ENCODE measurements at places on chromosomes 5 and 9.

DNA sequence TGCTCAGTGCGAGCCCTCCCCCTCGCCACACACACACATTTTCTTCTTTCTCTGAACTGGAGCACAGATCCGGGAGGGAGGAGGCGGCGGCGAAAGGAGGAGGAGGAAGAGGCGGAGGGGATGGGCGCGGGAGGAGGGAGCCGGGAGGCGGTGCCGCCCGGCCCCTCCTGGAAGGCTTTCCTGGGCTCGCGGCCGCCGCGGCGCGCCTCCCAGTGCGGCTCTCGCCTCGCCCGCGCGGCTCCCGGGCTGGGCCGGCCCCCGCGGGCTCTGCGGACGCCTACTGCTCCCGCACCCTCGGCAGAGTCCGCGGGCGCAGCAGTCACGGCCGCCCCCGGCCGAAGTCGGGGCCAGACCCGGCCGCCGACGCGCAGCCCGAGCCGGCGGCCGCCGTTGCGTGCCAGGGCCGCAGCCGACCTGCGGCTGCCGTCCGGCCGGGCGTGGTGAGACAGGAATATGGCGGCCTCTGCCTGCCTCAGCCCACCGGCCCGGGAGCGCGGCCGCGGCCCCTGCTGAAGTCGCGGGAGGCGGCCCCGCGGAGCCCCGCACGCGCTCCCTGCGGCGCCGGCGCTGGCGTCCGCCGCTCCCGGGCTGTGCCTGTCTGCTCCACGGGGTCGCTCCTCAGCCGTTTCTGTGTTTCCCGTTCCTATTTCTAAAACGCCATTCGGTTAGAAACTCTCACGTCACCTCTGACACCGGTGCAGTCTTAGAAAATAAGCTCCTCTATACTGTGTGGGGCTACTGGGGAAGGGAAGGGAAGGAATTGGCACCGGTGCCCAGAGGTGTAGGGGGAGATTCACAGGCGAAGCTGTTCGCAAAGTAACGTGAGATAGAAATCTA is 500 bp upstream of the GNAQ start:
- H3K36me3 ChIP-seq: peaks cover 7% of the 10 kb centered on the region
- peaks cover 60% of the 10 kb centered on the region for H3K4me1 ChIP-seq
- H3K27ac ChIP-seq: peak overlapping the region; percentile 87
- peak; percentile 73 for DNase-seq
- H3K27me3 ChIP-seq: peaks cover 2% of the 10 kb centered on the region
- peak overlapping the region; percentile 91 for H3K4me3 ChIP-seq

- H3K27me3 ChIP-seq: no peaks in the 10 kb centered on the region
- DNase-seq: no peak
- H3K27ac ChIP-seq: no peak overlapping the region
- peaks cover 29% of the 10 kb centered on the region for H3K36me3 ChIP-seq
Measured at GRCh38 chr5:35668319-35668718, 50.7 kb downstream of the SPEF2 start.

GRCh38 chr5:10505517-10506095 is 58.3 kb upstream of the ANKRD33B start:
- H3K36me3 ChIP-seq: no peaks in the 10 kb centered on the region
- H3K4me3 ChIP-seq: no peak overlapping the region
- H3K27me3 ChIP-seq: no peaks in the 10 kb centered on the region

GRCh38 chr5:96930058-96930457 is 5.8 kb upstream of the LNPEP start:
- no peak overlapping the region for H3K4me3 ChIP-seq
- DNase-seq: no peak
- peaks cover 27% of the 10 kb centered on the region for H3K36me3 ChIP-seq
- no peak overlapping the region for H3K27ac ChIP-seq

- no peak overlapping the region for H3K4me3 ChIP-seq
- peaks cover 2% of the 10 kb centered on the region for H3K36me3 ChIP-seq
- no peak overlapping the region for H3K27ac ChIP-seq
- DNase-seq: no peak
- peaks cover 7% of the 10 kb centered on the region for H3K4me1 ChIP-seq
Measured at GRCh38 chr9:131889437-131890251, 149.8 kb upstream of the RAPGEF1 start.

DNA sequence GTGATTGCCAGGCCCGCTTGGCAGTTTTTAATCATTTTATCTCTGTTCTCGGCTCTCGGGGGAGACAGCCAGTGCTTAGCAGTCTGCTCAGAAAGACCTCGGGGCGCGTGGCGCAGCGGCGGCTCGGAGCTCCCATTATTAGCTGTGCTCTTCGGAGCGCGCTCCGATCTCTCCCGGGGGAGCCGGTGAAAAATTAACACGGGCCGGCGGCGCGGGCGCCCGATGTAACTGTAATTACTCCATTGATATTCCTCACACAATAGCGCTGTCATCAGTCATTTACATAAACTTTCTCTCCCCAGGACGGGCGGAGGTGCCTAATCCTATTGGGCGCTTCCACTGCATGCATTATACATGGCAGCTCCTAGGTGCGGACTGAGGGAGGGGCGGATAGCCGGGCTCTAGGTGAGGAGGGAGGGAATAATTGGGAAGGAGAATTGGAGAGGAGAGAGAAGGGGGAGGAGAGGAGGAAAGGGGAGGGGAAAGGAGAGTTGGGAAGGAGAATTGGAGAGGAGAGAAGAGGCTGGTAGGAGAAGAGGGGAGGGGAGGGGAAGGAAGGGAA is 24.9 kb downstream of the LMX1B start:
- no peaks in the 10 kb centered on the region for H3K36me3 ChIP-seq
- peaks cover 56% of the 10 kb centered on the region for H3K27me3 ChIP-seq
- no peak overlapping the region for H3K4me3 ChIP-seq
- no peak overlapping the region for H3K27ac ChIP-seq
- peaks cover 15% of the 10 kb centered on the region for H3K4me1 ChIP-seq

DNA sequence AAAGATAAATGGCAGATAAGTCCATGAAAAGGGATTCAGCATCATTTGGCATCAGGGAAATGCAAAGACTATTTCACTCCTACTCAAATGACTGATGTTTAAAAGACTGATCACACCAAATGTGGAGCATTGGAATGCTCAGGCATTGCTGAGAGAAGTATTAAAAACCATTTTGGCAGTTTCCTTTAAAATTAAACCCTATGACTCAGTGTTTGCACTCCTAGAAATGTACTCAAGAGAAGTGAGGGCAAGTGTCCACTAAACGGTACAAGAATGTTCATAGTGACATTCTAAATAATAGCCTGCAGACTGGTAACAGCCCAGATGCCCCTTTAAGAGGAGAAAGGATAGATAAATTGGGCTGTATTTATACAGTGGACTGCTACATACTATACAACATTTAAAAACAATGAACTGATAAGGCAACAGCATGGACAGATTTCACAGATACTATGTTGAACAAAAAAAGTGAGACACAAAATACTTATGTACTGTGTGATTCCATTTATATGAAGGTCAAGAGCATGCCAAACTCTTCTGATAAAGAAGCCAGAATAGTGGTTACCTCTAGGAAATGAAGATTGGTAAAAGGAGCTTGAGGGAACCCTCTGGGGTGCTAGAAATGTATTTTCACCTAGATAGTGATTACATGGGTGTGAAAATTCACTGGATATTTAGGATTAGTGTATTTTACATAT is 24.6 kb downstream of the APC start:
- H3K27me3 ChIP-seq: no peaks in the 10 kb centered on the region
- H3K27ac ChIP-seq: no peak overlapping the region
- H3K36me3 ChIP-seq: peaks cover 7% of the 10 kb centered on the region

DNA sequence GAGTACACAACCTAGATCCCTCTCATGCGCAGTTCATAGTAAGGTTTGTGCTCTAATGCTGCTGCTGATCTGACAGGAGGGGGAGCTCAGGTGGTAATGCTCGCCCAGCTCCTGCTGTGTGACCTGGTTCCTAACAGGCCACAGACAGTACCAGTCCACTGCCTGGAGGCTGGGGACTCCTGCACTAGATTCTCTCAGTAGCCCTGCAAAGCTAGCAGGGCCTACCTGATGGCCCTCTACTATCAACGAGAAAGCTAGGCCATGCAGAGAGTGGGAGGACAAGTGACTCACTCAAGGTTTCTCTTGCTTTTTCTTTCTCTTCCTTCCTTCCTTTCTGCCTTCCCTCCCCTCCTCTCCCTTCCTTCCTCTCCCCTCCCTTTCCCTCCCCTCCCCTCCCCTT is 55.1 kb upstream of the TEX48 start:
- peaks cover 13% of the 10 kb centered on the region for H3K36me3 ChIP-seq
- no peak overlapping the region for H3K4me3 ChIP-seq
- peaks cover 11% of the 10 kb centered on the region for H3K27me3 ChIP-seq
- H3K4me1 ChIP-seq: peaks cover 60% of the 10 kb centered on the region
- H3K27ac ChIP-seq: peak overlapping the region; percentile 79

GRCh38 chr5:72137826-72138409 is 30.6 kb downstream of the MAP1B start:
- no peak for DNase-seq
- peaks cover 12% of the 10 kb centered on the region for H3K4me1 ChIP-seq
- H3K27me3 ChIP-seq: peaks cover 72% of the 10 kb centered on the region
- H3K27ac ChIP-seq: no peak overlapping the region
- H3K4me3 ChIP-seq: no peak overlapping the region

GRCh38 chr9:124442379-124442778 is 7.9 kb upstream of the ADGRD2 start:
- DNase-seq: no peak
- no peak overlapping the region for H3K27ac ChIP-seq
- H3K4me3 ChIP-seq: no peak overlapping the region

GRCh38 chr9:4600368-4600767 is 61.7 kb upstream of the PLPP6 start:
- no peak overlapping the region for H3K27ac ChIP-seq
- no peaks in the 10 kb centered on the region for H3K27me3 ChIP-seq
- H3K4me1 ChIP-seq: peaks cover 32% of the 10 kb centered on the region
- DNase-seq: no peak

- DNase-seq: no peak
- H3K4me1 ChIP-seq: no peaks in the 10 kb centered on the region
- no peaks in the 10 kb centered on the region for H3K27me3 ChIP-seq
- no peak overlapping the region for H3K4me3 ChIP-seq
- H3K27ac ChIP-seq: no peak overlapping the region
Measured at GRCh38 chr5:165425594-165425993, 1920.2 kb downstream of the MAT2B start.

- no peaks in the 10 kb centered on the region for H3K27me3 ChIP-seq
- H3K4me3 ChIP-seq: no peak overlapping the region
- peak overlapping the region; percentile 98 for H3K27ac ChIP-seq
- H3K4me1 ChIP-seq: peaks cover 71% of the 10 kb centered on the region
- peaks cover 12% of the 10 kb centered on the region for H3K36me3 ChIP-seq
- DNase-seq: no peak
Measured at GRCh38 chr5:1791176-1791575, 8.5 kb downstream of the MRPL36 start.

DNA sequence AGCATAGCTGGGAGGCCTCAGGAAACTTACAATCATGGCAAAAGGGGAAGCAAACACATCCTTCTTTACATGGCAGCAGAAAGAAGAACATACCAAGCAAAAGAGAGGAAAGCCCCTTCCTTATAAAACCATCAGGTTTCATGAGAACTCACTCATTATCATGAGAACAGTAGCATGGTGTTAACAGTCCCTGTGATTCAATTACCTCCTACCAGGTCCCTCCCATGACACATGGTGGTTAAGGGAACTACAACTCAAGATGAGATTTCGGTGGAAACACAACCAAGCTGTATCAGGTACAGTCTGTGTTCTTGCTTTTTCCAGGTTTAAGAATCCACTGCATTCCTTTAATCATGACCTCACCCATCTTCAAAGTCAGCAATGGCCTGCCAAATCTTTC is 514.2 kb downstream of the KCTD16 start:
- no peaks in the 10 kb centered on the region for H3K4me1 ChIP-seq
- DNase-seq: no peak
- no peak overlapping the region for H3K27ac ChIP-seq
- no peaks in the 10 kb centered on the region for H3K27me3 ChIP-seq
- no peak overlapping the region for H3K4me3 ChIP-seq

DNA sequence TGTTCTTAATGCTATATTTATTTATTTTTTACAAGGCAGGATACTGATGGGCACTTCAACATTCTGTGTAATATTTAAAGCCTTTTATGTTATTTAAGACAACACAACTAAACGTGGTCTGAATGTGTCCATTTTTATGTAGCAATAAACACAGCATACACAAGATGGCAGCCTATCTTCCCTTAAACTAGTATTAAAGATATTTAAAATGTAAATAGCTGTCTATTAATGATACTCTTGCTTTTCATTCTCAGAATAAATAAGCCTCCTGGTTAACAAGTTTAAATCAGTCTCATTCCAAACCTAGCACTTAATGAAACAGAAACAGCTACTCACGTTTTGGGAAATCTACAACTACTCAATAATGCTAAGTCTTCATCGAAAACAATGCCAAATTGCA is 315.7 kb downstream of the MCTP1 start:
- no peak for DNase-seq
- no peak overlapping the region for H3K4me3 ChIP-seq
- H3K4me1 ChIP-seq: no peaks in the 10 kb centered on the region
- H3K27ac ChIP-seq: no peak overlapping the region
- H3K27me3 ChIP-seq: peaks cover 10% of the 10 kb centered on the region
- no peaks in the 10 kb centered on the region for H3K36me3 ChIP-seq

Data from activated CD4-positive, alpha-beta memory T cell treated with anti-CD3 and anti-CD28 coated beads, Interleukin-2, amount 10 ng/mL, durations not matched to agents 7 days and 5 days (primary cell).